ENCODE measurements at places on chromosomes 4 and X.

- peak; percentile 86 for DNase-seq
These were observed 37.2 kb upstream of the SCRG1 start for GRCh38 chr4:173436149-173436579.

GRCh38 chr4:82553020-82553419 is 8.8 kb downstream of the TMEM150C start:
- no peak for DNase-seq

GRCh38 chr4:182643801-182644682 is 273.1 kb downstream of the DCTD start:
- peak; percentile 90 for DNase-seq

- DNase-seq: peak; percentile 28
These were observed 43.9 kb downstream of the GABRB1 start for GRCh38 chr4:47075262-47075661.

GRCh38 chr4:24002330-24002966 is 112.6 kb upstream of the PPARGC1A start:
- DNase-seq: peak; percentile 21

DNA sequence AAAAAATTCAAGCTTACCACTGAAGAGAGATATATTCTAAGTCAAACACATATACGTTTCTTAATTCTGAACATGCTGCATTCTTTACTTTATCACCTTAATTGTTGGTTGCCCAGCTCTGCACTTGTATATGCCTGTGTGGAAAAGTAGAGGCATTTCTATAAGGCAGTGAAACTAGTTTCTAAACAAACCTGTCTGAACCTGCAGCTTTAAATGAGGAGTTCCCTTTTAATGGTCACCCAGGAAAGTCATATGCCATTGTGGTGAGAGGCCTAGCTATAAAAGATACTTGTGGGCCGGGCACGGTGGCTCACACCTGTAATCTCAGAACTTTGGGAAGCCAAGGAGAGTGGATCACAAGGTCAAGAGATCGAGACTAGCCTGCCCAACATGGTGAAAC is 147.4 kb upstream of the RXFP1 start:
- no peak for DNase-seq

DNA sequence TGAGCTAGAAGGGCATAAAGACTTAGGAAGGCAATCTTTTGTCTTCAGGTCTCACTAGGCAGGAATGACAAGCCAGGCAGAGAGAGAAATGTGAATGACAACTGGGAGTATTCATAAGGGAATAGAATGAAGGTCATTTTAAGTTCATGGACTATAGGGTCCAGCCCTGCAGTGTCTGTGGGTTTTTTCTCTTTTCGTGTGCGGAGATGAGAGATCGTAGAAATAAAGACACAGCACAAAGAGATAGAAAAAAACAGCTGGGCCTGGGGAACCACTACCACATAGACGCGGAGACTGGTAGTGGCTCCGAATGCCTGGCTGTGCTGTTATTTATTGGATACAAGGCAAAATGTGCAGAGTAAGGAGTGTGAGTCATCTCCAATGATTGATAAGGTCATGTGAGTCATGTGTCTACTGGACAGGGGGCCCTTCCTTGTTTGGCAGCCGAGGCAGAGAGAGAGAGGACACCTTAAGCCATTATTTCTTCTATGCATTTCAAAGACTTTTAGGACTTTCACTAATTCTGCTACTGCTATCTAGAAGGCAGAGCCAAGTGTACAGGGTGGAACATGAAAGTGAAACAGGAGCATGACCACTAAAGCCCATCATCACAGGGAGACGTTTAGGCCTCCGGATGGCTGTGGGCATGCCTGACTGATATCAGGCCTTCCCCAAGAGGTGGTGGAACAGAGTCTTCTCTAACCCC is 921.8 kb upstream of the PCDH10 start:
- DNase-seq: no peak

GRCh38 chr4:34323549-34324320 is 1920.6 kb downstream of the ARAP2 start:
- peak; percentile 27 for DNase-seq

GRCh38 chrX:40097504-40098263 is at the start of gene BCOR:
Gene BCOR, minus strand, starts transcription at chrX:40097958. Its CDS starts 20,029 bp downstream, at chrX:40077929.
- peak; percentile 73 for DNase-seq

- peak; percentile 94 for DNase-seq
These were observed 162.1 kb downstream of the PCDH18 start for GRCh38 chr4:137370206-137370633.

DNA sequence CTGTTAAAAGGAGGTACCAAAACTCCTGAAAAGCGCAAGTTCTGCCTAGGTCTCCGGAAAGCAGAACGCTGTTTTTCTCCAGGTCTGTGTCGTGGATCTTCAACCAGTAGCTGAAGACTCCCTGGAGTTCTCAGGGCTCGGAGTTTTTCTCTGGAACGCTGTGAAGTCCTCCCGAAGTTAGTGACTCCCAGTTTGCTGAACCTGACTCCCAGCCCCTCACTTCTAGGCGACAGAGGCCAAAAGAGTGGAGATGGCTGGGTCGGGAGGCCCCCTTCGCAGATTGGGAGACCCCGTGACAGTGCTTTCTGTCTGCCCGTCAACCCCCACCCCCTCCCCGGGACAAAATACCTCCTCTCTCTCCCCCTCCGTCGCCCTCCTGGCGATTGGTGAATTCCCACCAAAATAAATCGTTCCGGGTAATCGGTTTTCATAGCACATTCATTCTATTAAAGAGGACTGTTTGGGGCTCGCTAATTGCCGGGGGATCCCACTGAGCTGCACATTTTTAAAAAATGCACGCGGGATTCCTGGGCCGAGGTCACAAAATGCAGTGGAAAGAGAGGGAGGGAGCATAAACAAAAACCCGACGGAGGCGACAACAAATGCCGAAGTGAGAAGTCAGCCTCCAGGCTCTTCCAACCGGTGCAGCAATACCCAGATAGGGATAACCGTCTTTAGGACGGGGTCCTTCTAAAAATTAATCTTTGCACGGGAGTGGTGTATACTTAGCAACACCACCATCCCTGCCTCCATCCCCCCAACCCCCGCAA is 4.0 kb upstream of the MSX1 start:
- no peak for DNase-seq

GRCh38 chr4:8168232-8168631 is 9.6 kb upstream of the ABLIM2 start:
- DNase-seq: no peak

DNA sequence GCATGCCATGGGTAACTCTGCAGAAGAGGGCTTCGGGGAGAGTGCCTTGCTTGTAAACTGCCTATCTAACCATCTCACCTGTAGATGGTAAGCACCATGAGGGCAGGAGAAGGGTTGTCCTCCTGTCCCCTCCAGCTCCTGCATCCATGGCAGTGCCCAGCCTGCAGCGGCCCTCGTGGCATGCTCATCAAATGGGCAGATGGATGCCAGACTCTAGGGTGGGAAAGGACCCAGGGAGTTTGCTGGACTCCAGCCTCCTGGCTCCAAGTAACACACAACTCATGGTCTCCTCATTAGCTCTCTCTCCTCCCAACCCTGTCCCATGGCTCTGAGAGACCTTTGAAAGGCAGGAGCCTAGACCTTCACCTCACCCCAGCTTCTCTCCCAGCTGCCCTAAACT is 29.7 kb upstream of the CRMP1 start:
- DNase-seq: no peak

DNA sequence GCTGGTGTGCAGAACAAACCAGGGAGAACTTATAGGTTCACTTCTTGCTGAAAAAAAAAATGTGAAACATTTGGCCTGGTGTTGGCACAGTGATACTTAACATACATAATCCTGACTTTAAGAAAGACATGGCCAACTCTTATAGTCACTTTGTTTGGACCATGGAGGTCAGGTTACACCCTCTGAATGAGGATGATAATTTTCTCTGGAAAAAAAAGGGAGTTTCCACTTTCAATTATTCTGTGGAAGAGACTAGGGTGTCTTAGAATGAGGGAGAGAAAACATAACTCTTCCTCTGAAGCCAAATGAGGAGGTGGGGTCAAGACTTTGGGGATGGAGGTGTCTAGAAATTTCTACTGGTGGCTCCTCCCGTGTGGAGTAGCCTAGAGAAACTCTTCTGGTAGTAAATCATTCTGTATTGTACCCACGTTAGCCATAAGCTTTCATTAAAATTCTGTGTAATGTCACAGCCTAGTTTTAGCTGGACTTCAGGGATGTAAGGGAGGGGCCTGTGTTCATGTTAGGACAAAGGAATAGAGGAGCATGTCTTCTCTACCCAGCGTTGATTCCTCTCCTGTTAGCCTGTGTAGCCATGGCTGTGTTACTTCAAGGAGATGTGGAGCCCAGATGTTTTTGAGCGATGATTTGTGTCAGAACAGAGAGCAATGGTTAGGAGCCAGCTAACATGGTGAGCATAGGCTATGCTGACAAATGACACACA is 328.3 kb downstream of the GPAT3 start:
- DNase-seq: no peak

DNA sequence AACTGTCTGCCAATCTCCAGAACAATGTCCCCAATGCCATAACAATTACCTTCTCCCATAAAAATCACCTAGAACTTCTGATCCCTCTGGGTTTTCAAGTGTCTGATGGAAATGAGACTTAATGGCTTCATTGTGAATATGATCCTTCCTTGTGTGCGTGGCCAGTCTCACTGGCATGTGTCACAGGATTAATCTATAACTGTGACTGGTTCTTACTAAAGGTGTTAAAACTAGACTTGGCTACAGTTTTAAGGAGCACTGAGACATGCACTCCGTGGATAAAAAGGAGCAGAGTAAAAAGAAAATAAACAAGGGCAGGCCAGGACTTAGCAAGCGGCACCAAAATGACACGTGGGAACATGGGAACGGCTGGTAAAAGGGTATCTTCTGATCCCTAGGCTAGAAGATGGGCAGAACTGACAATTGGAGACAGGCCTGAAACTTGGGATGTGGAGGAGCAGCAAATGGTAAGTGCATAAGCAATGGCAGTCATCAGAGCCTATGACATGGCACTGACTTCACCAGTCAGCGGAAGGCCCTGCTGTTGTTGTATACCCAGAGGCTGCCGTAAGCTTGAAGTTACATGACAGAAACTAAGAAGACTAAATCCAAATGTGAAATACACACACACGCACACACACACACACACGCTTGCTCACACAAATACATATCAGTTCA is 256.6 kb upstream of the NOCT start:
- no peak for DNase-seq

DNA sequence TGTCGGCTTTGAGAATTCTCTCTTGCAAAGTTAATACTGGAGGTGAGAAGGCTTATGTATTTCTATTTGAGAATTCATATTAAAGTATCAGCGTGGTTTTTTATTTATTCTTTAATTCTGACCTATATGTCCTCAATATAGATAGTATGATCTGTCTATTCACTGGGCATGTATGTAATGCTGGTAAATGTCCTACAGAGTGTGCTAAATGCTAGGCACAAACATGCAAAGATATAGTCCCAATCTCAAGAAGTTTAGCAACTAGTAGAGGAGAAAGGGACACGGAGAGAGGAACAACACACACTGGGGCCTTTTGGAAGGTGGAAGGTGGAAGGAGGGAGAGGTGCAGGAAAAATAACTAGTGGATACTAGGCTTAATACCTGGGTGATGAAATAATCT is 11.0 kb upstream of the BMPR1B start:
- DNase-seq: no peak

- DNase-seq: no peak
These were observed 495.6 kb downstream of the KCNIP4 start for GRCh38 chr4:21452931-21453330.

DNA sequence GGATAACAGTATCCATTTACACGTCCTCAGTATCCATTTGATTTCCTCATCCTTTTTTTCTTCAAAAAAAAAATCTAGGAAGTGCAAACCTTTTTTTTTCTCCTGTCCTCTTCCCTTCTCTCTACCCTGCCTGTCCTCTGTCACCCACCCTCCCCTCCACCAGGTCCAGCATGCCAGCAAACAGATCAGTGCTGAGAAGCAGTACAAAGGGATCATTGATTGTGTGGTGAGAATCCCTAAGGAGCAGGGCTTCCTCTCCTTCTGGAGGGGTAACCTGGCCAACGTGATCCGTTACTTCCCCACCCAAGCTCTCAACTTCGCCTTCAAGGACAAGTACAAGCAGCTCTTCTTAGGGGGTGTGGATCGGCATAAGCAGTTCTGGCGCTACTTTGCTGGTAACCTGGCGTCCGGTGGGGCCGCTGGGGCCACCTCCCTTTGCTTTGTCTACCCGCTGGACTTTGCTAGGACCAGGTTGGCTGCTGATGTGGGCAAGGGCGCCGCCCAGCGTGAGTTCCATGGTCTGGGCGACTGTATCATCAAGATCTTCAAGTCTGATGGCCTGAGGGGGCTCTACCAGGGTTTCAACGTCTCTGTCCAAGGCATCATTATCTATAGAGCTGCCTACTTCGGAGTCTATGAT is 1.7 kb downstream of the SLC25A4 start:
- no peak for DNase-seq

DNA sequence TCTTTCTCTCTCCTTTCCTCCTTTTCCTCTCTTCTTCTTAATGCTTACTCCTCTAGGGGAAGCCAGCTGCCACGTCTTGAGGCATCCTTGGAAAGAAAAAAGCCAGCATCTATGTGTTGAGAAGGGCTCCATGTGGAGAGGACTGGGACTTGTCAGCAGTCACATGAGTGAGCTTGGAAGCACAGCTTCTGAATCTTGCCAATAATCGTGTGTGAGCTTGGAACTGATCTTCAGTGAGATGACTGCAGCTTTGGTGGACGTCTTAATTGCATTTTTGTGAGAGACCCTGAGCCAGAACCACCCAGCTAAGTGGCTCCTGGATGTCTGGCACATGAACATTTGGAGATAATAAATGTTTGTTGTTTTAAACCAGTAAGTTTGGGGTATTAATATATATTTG is 371.7 kb downstream of the SLITRK2 start:
- no peak for DNase-seq

DNA sequence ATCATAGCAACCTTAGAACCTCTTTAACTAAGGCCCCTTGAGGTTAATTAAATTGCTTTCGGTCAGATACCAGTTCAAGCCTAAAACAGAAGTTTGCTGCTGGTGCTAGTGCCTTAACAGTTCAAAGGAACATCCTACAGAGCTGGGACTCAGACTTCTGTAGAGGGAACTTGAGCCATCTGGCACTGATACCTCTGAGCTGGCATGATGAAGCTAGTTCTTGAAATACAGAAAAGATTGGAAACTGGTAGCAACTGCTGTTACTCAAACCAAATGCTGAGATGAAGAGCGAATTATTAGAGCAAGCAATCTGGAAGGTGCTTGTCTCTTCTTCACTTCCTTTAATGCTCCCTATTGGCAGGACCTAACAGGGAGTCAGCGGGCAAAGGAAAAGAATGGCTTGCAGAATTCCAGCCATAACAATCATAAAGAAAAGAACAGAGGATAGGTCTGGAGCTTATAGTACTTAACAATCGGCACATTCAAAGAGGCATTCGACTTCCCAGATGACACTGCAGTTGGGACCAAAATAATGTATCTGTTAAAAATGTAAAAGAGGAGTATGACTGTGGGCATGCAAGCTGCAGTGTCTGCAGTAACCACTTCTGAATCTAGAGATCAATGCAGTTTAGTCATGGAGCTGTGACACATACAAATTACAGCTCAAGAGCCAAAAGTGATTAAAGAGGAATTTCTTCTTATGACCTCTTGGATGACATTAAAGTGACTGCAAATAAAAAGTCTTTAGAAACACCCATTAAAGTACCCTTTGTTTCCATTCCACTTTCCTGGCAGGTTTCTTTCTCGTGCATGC is 298.9 kb downstream of the PDGFC start:
- DNase-seq: peak; percentile 74

- peak; percentile 38 for DNase-seq
These were observed 84.8 kb downstream of the STOX2 start for GRCh38 chr4:183989931-183990330.
